Activated CD8-positive, alpha-beta memory T cell treated with anti-CD3 and anti-CD28 coated beads for 1 hour (primary cell): ENCODE measurements at places on chromosomes 7 and 10.

DNA sequence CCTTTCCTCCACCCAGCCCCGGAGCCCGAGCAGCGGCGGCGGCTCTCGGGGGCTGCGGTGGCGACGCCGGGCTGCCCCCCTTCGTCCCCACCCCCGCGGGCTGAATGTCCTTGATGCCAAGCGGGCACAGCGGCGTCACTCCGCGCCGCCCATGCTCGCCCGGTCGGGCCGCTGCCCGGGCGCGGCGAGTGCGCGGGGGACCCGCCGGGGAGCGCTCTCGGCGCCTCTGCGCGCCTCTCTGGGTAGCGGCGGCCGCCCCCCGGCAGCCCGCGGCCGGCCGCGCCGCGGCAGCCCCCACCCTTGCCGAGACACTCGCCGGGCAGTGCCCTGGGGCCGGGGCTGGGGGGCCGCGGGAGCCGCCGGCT, 433 bp upstream of the PLXNA4 start:
- no peak for DNase-seq

DNA sequence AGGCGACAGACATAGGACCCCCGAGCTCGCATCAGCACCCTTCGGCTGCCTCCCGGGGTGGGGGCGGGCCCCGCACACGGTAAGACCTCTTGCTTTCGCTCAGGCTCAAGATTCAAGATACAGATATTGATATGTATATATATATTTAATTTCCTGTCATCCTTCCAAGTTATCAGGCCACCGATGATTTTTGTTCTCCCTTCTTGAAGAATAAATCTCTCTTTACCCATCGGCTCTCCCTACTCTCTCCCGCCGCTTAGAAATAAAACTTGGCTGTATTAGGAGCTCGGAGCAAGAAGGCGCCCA, 603 bp downstream of the ADRA2A start:
- DNase-seq: no peak

GRCh38 chr10:26544932-26545331, 106.8 kb downstream of the APBB1IP start:
- DNase-seq: no peak

DNA sequence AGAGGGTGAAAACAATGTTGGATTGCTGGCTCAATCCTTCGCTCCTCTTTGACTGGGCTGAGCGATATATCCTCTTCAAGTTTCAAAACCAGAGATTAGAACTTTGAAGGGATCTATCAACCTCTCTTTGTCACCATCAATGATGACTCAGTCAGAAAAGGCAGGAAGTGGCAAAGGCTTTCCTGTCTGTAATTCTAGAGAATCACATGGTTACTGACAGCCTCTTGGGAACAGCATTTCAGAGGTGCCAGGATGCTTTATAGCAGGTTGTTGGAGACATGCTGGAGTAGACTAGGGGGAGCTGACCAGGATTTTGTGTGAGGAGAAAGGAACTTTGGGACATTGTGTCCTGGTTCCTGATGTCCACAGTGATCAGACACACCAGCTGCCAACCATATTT, 81.3 kb downstream of the PRKCQ start:
- no peak for DNase-seq

- no peak for DNase-seq
Measured at GRCh38 chr10:114831186-114831867, 9.7 kb downstream of the FHIP2A start.

- no peak for DNase-seq
Measured at GRCh38 chr10:133349160-133349568, 2.0 kb downstream of the PRAP1 start.

- DNase-seq: no peak
Measured at GRCh38 chr10:129602938-129603535, 136.0 kb downstream of the MGMT start.

DNA sequence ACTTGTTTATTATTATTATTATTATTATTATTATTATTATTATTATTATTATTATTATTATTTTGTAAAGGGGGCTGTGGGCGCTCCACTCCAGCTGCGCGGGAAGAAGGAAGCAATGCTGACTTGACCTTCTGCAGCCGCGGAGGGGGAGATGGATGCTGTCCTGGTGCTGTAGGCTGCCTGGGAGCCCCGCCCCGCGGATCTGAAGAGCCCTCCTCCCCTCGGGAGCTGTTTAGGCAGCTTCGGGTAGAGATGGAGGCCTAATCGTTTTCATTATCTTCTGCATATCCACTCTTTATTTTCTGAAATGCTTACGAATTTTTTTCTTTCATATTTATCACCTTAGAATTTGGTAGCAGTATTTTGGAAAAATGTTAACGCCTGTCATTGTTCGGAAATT, 101.2 kb upstream of the KLF6 start:
- no peak for DNase-seq

GRCh38 chr7:2911466-2911865, 67.4 kb upstream of the GNA12 start:
- no peak for DNase-seq

DNA sequence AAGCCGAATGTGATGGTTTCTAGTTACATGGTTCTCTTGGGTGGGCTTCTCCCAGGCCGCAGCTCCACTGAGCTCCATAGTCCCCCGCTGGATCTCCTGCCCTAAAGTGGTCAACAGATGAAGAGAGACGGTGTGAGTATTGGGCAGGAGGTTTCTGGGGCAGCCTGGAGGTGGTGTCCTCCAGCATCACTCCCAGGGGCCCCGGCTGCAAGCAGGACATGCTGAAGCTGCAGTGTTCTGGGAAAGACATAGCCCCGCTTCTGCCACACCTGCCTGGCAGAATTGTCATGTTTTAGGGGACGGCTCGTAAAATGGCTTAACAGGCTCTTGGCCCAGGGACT, 40.4 kb downstream of the CALML3 start:
- DNase-seq: no peak

GRCh38 chr10:71553432-71553831, 156.7 kb downstream of the CDH23 start:
- no peak for DNase-seq

DNA sequence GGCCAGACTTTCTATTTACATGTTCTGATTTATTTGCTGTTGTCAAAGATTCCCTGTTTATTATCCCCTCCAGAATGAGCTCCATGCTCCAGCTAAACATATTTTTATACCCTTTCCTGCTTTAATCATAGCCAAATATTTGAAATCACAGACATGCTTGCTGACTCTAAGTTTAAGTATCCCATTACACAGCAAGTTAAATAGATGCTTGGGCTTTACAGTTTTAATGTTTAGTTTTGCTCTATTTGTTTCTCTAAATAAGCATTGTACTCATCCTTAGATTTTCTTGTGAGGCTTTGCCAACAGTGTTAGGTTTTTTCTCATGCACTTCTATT, 196.8 kb downstream of the TAX1BP1 start:
- no peak for DNase-seq

DNA sequence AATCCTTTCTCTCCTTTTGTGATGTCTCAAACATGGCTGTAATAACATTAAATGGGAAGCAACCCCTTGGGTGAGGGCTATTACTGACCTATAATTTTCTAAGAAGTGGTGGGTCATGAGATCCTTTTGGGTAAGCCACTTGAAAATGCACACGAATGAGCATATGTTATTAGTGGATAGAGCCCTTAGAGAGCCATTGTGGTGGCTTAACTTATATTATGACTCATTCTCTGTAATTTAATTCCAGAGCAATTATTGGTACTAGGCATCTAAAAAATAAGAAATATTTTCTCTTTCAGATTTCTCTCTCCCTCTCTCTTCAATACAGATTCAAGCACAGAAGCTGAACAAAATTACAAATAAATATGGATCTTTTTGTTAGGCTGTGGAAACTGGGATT, 1177.4 kb upstream of the PHF14 start:
- DNase-seq: no peak

GRCh38 chr10:79406683-79407422, 38.6 kb downstream of the ZCCHC24 start:
- no peak for DNase-seq

- peak; percentile 18 for DNase-seq
Measured at GRCh38 chr10:129035052-129035827, 431.8 kb upstream of the MGMT start.

- peak; percentile 32 for DNase-seq
Measured at GRCh38 chr10:5623081-5623748, 43.2 kb downstream of the ASB13 start.

DNA sequence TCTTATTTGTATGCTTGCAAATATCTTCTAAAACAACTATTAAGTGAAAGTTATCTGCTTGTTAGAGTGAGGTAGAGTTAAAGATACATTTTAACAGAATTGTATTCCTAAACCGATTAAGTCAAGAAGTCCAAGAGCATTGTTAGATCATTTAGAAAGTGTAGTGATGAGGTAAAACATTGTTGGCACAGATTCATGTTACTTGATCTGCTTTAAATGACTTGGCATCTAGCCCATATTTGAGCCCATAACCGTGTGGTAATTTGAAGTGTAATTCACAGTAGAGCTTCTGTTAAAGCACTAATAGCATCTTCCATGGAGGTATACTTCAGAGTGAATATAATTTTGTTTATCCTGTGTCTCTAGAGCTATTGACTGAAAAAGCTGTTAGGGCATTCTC, 62.1 kb downstream of the PTEN start:
- DNase-seq: no peak

DNA sequence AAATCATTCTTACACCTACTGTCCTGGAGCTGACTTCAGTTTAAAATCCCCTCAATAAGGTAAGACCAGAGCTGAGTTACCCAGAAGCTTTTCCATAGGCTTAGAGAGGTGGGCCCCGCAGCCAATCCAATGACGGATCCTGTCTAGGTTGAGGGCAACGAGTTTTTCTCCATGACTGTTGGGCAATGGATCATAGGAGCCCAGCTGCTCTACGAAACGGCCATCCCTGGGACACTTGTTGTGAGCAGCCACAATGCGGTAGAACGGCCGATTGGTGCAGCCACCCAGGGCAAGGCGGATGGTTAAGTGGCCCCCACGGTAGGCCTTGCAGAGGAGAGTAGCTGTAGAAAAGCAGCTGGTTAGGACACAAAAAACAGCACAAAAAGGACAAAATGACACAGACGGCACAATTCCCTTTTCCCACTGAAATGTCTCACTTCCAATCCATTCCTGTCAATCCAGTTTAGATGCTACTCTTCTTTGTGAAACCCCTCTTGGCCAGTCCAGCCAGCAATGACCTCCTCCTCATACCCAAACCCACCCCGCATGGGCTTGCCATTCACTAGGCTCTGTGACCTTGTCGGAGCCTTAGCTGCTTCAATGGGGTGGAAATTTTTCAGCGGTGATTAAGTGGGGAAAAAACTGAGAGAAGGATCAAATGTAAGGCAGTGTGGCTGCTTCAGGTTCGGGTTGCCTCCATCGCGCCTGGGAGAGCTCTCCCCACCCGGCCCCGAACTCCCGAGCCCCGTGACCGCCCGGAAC, 580 bp downstream of the MRPS16 start:
- no peak for DNase-seq

- DNase-seq: no peak
Measured at GRCh38 chr7:67341153-67341768, 344.6 kb downstream of the TYW1 start.

DNA sequence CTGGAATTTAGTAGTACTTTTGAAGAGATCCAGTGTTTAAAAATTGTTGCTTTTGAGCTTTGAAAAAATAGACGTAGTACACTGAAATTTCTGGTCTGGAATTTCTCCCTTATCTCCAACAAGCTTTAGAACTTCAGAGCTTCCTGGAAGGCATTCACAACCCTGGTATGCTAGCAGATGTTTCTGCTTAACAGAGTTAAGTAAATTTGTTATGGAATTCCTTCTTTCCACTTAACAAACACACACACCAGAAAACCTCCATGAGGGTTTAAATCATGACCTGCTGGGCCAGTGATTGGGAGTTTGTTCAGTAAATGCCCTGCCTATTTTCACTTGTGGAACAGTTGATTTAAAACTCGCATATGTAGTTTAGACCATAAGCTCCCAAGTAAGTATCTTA, 13.7 kb downstream of the ASB15 start:
- DNase-seq: no peak

DNA sequence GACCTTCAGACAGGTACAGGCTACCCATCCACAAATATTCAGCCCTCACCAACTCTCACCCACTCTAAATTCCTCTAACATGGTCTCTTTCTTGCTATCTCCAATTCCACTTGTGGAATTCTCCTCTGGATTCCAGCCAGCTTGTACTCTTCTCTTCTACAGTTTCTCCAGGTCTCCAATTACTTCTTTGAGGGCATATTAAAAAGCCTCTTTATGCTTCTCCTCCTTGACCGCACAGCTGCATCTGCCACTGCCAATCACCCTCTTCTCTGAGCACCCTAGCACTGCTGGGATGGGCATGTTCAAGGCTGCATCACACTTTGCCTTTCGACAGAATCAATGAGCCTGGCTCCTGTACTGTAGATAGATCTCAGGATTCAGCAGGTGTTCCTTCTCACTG, 101.5 kb upstream of the ANKRD1 start:
- DNase-seq: no peak

- no peak for DNase-seq
Measured at GRCh38 chr7:7882888-7883287, 85.7 kb upstream of the GLCCI1 start.

- DNase-seq: no peak
Measured at GRCh38 chr7:29158795-29159423, 12.6 kb upstream of the CPVL start.

DNA sequence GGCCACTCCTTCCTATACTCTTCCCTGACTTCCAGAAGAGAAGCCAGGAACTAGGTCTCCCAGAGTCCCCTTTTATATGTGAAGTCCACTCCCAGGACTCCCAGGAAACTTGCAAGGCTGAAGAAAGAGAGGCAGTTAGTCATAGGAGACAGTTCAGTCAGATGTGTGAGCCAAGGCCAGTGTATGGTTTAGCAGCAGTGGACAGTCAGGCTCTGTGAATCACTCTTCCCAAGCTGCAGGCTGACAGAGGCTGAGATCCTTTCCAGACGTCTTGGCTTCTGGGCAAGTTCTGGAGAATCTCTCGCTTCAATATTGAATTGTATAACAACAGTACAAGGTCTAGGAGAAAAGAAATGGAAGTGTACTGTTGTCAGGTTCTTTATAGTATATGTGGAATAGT, 26.9 kb downstream of the BLVRA start:
- DNase-seq: no peak

GRCh38 chr7:151010307-151011096, 13.8 kb downstream of the ATG9B start:
- no peak for DNase-seq

GRCh38 chr7:44823255-44823781, 24.6 kb downstream of the H2AZ2 start:
- DNase-seq: no peak

DNA sequence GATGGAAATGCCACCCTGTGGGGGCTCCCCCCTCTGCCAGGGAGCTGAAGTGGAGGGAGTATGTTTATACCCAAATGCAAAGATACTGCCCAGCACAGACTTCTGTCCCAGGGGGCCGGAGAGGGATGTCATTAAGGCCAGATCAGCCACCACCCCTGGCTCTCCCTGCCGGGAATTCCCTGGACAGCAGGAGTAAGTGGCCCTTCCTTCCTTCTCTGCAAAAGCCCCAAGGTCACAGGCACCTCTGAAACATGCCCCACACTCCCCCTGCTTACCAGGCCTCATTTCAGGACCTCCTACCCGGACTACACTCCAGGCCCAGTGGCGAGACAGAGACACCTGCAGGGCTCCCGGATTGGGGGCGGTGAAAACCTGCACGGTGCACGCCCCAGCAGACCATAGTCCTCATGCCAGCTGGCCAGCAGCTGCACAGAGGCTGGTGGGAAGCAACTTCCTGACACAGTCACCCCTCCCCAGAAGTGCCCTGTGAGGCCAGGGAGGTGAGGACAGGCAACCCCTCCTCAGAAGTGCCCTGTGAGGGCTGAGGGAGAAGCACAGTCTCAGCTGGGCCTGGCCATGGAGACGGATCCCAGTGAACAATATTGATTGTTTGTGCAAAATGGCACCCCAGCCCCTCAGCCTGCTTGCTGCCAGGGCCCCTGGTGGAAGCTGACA, 33.0 kb upstream of the RET start:
- no peak for DNase-seq
